AG04450 (cell line): ENCODE measurements at places on chromosomes 4 and X. TPM values are rescaled to one million over a fixed set of nuclear protein-coding genes. Genes with fewer than 3 reads are reported as not detected.

GRCh38 chrX:123489011-123489410, 243.8 kb downstream of the THOC2 start:
- DNase-seq, result no peak

- no peak for DNase-seq
Observed at GRCh38 chr4:150140774-150141400, 62.6 kb downstream of the DCLK2 start.

DNA sequence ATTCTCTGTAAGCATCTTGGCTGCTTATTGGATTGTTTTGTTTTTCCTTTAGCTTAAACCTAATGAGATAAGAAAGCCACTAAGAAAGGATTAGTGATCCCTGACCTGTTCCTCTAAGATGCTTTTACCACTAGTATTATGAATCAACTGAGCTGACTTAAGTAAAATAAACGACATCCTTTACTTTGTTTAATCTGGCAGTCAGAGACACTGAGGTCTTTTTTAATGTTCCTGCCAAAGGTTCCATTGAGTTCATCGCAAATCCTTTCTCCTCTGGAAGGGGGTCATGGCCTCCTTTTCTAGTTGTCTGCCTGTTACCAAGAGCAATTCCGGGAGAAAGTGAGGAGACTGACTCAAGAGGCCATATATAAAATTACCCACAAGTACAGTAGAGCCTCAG, 1038.3 kb upstream of the SLIT2 start:
- DNase-seq, result no peak

DNA sequence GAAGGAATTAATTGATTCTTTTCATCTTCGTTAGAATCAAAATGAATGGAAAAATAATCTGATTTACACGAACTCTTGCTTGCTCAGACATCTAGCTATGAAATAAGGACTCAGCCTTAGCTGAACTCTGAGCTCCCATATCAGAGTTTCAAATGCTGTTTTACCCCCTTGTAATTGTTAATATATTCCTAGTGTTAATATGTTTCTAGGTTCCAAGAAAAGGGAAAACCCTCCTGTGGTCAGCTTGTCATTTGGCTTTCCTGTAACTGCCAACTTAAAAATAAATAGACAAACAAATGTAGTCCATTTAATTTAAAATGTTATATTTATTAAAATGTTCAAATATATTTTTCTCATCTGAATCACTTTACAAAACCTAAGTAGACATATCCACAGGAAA, 432.1 kb downstream of the ARHGAP24 start:
- DNase-seq, result no peak

GRCh38 chr4:79757600-79757999, 315.4 kb downstream of the ANTXR2 start:
- no peak for DNase-seq

GRCh38 chrX:51853251-51853650, 40.2 kb upstream of the MAGED1 start:
- no peak for DNase-seq

- DNase-seq, result no peak
Observed at GRCh38 chrX:38656350-38656915, 95.1 kb downstream of the TSPAN7 start.

DNA sequence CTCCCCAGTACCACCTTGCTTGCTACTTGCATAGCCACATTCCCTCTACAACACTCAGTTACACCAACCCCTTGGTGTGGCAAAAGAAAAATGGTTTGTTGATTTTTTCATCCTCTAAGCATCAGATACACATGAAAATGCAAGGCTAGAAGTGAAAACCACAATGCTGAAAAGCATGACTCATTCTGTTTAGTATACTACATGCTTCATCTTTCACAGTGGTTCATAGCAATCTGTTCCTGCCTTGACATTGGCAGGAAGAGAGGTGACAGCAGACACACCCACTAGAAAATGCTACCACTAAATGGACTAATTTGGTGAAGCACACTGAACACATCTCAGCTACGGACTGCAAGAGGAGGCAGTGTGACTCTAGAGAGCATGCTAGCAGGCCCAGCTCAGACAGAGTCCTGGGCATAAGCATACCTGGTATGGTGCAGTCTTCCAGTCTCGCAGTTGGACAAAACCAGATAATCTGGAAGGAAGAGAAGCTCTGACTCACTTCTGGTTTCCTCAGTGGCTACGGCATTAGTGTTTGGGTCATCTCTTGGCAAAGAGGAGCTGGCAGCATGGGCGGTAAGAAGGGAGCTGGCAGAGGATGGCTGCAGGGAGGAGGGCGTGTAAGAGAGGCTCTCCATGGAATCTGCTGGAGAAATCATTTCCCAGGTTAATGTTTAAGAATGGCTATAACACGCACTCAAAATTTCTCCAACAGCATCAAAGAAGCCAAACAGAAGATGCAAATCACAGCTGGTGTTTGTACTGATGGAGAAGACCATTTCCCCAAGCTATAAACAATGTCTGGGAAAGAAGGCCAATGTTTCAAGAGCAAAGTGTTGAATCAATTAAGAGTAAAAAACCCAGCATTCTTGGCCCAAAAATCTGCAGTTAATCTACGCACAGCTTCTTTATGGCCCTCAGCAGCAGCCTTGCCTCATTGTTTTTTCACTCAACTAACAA, 37.8 kb downstream of the GAB3 start:
- DNase-seq, result no peak

DNA sequence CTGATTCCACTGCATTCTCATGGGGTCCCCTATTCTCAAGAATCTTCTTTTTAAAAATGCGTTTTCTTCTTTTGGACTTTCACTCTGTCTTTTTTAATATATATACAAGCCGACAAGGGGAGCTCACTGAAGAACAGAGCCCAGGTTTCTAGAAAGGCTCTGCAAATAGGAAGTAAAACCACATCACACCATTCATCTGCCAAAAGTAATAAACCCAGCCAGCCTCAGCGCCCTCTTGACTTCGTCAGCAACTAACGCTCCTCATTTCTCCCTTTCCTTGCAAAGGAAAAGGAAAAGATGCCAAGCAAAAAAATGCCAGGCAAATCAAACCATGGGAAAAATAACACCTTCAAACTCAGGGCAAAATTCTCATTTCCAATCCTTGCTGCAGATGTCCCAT, 136.4 kb downstream of the HHIP start:
- DNase-seq, result no peak

DNA sequence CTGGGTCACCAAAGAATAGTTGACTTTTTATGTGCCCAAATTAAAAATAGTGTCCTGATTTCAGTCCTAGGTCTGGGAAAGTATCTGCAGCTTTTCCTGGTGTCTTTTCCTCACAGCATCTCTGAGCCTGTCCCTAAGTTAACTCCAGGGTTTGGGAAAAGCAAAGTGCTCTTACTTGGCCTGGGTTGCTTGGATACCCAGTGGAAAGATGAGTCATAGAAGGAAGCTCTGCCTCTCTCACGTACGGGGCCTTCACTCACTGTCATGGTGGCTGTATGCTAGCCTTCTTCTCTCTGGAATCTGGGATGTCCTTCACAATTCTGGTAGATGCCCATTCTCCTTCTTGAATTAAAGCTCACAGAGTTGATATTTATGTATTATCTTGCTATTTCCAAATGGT, 607.3 kb downstream of the ANKRD50 start:
- no peak for DNase-seq

Gene PPBP
- not detected in 2 replicates for polyA plus RNA-seq

Gene MTMR8
- polyA plus RNA-seq, result not detected in 2 replicates

Gene CFAP47
- not detected in 2 replicates for polyA plus RNA-seq

Gene ADRA2C
- not detected in 2 replicates for polyA plus RNA-seq

Gene CENPVL2
- not detected in 2 replicates for polyA plus RNA-seq

Gene ZXDA
- 1.8 and 2.0 TPM in 2 replicates for polyA plus RNA-seq

Gene SPACA5
- polyA plus RNA-seq, result not detected in 2 replicates

Gene HDAC6
- polyA plus RNA-seq, result 20.5 and 22.8 TPM in 2 replicates

Gene SASH3
- not detected in 2 replicates for polyA plus RNA-seq

Gene ODAPH
- not detected in 2 replicates for polyA plus RNA-seq

Gene SSX1
- polyA plus RNA-seq, result not detected in 2 replicates

Gene ZIC3
- polyA plus RNA-seq, result not detected in 2 replicates

Gene MORC4
- 30.3 and 36.0 TPM in 2 replicates for polyA plus RNA-seq
